ENCODE measurements at places on chromosomes 5 and 9.

DNA sequence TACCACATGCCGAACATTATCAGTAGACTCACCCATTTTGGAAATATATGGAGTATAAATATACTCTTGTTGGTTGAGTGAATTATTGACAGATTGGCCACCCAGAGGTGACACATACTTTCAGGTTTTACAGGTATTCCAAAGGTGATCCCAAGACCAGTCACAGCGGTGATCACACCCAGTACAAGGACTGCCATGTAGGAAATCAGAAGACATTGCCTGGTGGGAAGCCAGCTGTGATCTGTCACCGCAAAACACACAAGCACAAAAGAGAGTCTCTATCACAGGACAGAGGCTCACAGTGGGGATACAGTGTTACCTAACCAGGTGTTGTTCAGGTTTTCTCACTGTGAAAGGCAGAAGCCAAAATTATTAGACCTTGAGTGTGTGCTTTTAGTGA, 15.8 kb downstream of the BTF3 start:
- no peak for DNase-seq

- no peak for DNase-seq
Observed at GRCh38 chr9:134820901-134821300, 59.7 kb upstream of the FCN2 start.

DNA sequence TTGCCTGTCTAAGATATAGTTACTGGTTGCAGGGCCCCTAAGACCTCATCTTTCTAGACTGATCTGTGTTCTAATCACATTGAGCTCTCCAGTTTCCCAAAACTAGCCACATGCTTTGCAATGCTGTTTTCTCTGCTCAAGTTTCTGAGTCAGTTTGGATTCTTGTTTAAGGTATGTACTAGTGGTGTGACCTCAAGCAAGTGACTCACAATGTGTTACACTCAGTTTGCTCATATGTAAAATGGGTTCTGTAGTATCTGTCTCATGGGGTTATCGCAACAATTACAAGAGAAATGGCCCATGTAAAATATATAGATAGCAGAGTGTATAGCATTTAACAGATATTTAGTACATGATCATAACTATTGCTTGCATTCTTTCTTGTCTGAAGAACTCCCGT, 153.1 kb upstream of the ELL2 start:
- DNase-seq: peak; percentile 59

DNA sequence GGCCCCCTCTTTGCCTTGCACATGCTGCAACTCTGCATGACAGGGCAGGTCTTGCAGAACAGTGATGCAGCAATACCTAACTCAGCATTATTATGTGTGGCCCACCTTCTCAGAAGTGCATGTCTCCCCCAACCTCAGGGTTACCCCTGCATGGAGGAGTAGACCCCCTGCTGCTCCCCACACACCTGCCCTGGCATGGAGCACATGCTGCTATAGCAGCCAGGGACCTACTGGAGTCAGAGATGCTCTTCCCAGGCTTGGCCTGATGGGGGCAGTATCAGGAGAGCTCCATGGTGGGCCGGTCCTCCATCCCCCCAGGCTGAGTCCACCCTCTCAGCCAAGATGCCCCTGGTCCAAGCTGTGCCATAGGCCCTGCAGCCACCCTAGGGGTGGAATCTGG, 13.2 kb upstream of the BOD1 start:
- no peak for DNase-seq

- DNase-seq: no peak
Observed at GRCh38 chr5:10457682-10458574, 16.2 kb downstream of the ROPN1L start.

DNA sequence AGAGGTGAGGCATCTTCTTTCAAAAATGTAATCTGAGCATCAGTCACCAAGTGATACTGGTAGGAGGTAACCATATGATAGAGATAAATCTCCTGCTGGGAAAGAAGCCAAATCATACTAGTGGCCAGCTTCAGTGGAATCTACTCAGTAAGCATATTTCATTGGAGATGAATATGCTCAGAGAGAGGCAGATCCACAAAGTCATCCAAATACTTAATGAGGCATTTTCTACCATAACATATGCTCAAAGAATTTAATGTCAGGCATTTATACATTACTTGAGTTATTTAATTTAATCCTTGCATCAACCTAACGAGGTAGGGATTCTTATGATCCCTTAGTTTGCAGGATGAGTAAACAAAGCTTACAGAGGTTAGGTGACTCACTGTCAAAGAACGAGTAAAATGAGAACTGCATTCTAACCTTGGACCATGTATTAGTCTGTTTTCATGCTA, 50.9 kb upstream of the DMRTA1 start:
- peak; percentile 58 for DNase-seq

DNA sequence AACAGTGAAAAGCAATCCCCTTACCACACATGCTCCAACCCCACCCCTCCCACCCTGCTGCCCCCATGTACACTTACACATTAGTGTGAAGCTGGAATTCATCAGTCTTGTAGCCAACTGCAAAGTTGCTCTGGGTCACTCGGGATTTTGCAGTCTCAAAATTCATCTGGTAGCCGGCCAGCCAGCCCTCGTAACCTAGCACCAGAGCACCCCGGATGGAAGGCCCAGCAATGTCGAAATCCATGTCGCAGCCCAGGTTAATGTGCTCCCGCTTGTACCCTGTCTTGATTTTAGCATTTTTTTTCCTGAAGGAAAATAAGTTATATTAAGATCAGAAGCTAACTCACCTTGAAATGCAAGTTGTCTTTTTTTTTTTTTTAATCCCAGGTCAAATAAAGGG, 12.2 kb upstream of the C5orf15 start:
- DNase-seq: no peak

DNA sequence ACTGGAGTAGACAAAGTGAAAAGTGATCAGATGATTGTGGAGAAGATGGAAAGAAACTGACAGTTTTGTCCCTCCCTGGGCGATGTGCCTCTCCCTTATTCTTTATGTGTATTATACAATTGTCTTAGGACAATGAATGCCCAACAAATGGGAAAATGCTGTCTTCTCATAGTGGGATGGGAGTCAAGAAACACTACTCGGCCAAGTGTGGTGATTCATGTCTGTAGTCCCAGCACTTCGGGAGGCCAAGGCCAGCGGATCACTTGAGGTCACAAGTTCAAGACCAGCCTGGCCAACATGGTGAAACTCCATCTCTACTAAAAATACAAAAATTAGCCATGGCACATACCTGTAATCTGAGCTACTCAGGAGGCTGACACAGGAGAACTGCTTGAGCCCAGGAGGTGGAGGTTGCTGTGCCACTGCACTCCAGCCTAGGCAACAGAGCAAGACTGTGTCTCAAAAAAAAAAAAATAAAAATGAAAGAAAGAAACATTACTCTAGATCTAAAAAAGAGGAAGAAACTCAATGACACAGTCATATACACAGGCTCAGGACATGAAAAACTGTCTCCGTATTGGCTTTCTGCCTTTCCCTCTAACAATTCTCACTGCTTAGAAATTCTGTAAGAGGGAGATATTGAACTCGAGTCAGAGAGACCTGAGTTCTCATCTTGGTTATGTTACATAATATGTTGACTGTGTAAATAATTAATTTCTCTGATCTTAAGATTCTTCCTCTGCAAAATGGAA, 67.9 kb upstream of the TARS1 start:
- no peak for DNase-seq

DNA sequence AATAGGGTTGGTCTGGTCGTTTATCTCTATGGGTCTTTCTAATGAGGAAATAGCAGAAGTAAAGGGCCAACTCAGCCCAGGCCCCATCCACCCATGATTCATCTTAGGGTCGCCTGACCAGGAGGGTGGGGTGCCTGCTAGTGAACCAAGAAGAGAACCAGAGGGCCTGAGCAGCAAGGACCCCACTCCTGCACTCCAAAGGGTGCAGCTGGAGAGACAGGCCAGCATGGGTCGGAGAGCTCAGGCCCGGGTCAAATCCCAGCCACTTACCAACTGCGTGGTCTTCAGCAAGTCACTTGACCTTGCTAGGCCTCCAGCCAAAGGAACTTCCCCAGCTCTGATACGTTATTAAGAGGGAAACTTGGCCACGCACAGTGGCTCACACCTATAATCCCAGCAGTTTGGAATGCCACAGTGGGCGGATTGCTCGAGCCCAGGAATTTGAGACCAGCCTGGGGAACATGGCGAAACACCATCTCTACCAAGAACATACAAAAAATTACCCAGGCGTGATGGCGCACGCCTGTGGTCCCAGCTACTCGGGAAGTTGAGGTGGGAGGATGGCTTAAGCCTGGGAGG, 4.3 kb downstream of the BBLN start:
- peak; percentile 43 for DNase-seq

DNA sequence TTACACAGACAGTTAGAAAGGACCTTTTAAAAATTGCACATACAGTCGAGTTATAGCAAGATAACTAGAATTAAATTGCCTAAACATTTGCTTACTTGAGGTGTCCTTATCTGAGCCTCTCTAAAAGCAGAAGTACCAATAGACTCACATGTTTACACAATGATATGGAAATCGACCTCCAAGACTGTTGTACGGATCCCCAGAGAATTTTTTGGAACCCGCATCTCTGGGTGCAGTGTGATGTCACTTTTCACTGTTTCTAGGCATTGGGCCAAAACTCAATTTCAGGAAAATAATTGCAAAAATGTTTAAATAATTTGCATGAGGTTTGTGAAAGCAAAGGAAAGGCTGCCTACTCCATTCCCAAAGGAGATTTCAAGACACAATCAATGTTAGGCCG, 63.1 kb upstream of the ATG10 start:
- no peak for DNase-seq

DNA sequence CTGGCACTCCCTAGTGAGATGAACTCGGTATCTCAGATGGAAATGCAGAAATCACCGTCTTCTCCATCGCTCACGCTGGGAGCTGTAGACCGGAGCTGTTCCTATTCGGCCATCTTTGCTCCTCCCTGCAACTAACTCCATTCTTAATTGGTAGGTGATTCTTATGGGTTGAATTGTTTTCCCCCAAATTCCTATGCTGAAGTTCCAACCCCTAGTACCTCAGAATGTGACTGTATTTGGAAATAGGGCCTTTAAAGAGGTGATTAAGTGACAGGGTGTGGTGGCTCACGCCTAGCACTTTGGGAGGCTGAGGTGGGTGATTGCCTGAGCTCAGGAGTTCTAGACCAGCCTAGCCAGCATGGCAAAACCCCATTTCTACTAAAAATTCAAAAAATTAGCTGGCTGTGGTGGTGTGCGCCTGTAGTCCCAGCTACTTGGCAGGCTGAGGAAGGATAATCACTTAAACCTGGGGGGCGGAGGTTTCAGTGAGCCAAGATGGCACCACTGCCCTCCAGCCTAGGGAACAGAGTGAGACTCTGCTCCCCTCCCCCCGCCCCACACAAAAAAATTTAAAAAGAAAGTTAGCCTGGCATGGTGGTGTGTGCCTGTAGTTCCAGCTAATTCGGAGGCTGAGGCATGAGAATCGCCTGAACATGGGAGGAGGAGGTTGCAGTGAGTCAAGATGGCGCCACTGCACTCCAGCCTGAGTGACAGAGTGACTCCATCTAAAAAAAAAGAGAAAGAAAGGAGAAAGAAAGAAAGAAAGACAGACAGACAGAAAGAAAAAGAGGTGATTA, 25.2 kb upstream of the FOCAD start:
- peak; percentile 15 for DNase-seq

GRCh38 chr5:109281136-109281690, 128.6 kb downstream of the PJA2 start:
- DNase-seq: no peak

GRCh38 chr5:107820429-107820828, 149.7 kb upstream of the EFNA5 start:
- peak; percentile 8 for DNase-seq

- DNase-seq: no peak
Observed at GRCh38 chr9:4229252-4229651, 70.6 kb downstream of the GLIS3 start.

All from amniotic epithelial cell (primary cell).